ENCODE measurements at places on chromosomes 7 and 10. TPM values are rescaled to one million over a fixed set of nuclear protein-coding genes. Genes with fewer than 3 reads are reported as not detected.

GRCh38 chr10:122441961-122442360 is 12.5 kb upstream of the ARMS2 start:
- H3K27me3 ChIP-seq, result no peaks in the 10 kb centered on the region
- H3K36me3 ChIP-seq, result no peaks in the 10 kb centered on the region
- H3K4me1 ChIP-seq, result no peaks in the 10 kb centered on the region
- no peak overlapping the region for H3K4me3 ChIP-seq

DNA sequence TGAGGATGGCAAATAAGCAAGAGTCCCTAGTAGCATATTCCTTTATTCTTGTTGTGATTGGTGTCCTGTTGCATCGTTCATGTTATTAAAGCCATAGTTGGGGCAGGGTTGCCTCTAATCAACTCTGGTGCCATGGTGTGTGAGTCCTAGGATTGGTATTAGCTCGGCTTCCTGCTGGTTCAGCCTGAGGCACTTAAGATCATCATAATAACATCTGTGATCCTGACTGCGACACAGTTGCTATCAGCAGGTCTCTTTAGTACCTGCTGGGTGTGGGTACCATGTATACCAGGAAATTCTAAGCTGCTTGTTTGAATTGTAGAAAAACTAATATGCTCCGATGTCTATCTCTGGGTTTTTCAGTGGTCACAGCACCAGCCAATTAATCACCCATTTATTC is 1.6 kb downstream of the WEE2 start:
- no peaks in the 10 kb centered on the region for H3K36me3 ChIP-seq
- no peak overlapping the region for H3K4me3 ChIP-seq
- H3K27ac ChIP-seq, result no peak overlapping the region
- H3K27me3 ChIP-seq, result no peaks in the 10 kb centered on the region

DNA sequence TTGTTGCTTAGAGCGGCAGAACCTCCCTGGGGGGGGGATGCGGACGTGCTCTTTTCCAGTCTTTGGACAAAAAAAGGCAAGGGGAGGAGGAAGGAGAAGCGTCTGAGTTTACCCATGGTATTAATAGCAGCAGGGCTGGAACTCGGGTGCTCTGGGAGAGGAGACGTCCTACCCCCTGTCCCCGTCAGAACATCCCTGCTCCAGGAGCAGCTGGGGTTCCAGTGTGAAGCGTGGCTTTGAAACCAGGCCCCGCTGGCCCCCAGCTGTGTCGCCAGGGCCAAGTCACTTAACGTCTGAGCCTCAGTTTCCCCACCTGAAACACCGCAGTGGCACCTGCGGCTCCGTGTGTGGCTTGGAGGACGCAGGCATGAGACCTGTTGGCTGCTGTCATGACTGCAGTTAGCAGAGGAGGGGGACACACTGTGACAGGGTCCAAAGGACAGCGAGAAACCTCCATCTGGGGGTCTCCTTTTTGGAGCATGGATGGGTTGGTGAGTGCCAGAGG is 1.4 kb downstream of the AMZ1 start:
- H3K27me3 ChIP-seq, result no peaks in the 10 kb centered on the region
- no peak overlapping the region for H3K4me3 ChIP-seq
- H3K4me1 ChIP-seq, result peaks cover 11% of the 10 kb centered on the region

Gene WNT8B
- 0.28 TPM for total RNA-seq

DNA sequence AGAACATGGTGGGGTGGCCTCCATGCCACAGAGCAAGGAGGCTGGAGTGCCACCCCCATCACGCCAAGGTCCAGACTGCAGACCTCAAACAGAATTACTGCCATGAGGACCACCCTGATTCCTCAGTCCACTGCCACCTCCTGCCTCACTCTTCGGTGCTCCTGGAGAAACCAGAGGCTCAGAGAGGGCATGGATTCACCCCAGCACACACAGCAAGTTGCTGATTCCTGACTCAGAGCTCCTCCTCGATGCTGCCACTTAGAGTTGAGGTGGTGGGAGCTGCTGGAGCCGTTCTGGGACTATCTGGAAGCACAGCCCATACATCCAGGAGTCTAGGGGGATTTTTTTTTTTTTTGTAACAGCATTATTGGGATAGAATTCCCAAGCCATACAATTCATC is 22.0 kb upstream of the MYL10 start:
- H3K27me3 ChIP-seq, result no peaks in the 10 kb centered on the region
- no peak for DNase-seq
- H3K4me3 ChIP-seq, result no peak overlapping the region
- no peak overlapping the region for H3K27ac ChIP-seq
- no peaks in the 10 kb centered on the region for H3K4me1 ChIP-seq
- no peaks in the 10 kb centered on the region for H3K36me3 ChIP-seq
